ENCODE measurements at places on chromosomes 2 and 18. TPM values are rescaled to one million over a fixed set of nuclear protein-coding genes. Genes with fewer than 3 reads are reported as not detected.

PFN4 gene
- total RNA-seq = not detected

CNGA3 gene
- under 0.01 TPM for total RNA-seq

ANKRD62 gene
- total RNA-seq = not detected

CHAC2 gene
- total RNA-seq = 2.2 TPM

RAB27B gene
- total RNA-seq = 1.3 TPM

DPP4 gene
- 42.1 TPM for total RNA-seq

SPATA3 gene
- total RNA-seq = not detected

UBXN2A gene
- total RNA-seq = 5.0 TPM

CCL20 gene
- total RNA-seq = not detected

CROCC2 gene
- 0.12 TPM for total RNA-seq

EMX1 gene
- not detected for total RNA-seq

FAM161A gene
- 1.9 TPM for total RNA-seq

NLRC4 gene
- not detected for total RNA-seq

UGT1A10 gene
- total RNA-seq = not detected

SCYGR8 gene
- total RNA-seq = not detected

OTX1 gene
- 0.12 TPM for total RNA-seq

OBSL1 gene
- total RNA-seq = 84.6 TPM

RNF144A gene
- total RNA-seq = 1.7 TPM

TUBA3D gene
- not detected for total RNA-seq

ASB18 gene
- not detected for total RNA-seq

CRYGB gene
- total RNA-seq = not detected

AMER3 gene
- not detected for total RNA-seq

DSC3 gene
- total RNA-seq = 0.38 TPM

GCA gene
- 6.1 TPM for total RNA-seq

MPP4 gene
- 1.4 TPM for total RNA-seq

ABCG8 gene
- total RNA-seq = not detected

TUBA3E gene
- total RNA-seq = not detected

DHRS9 gene
- not detected for total RNA-seq

SERPINB10 gene
- not detected for total RNA-seq

ACTG2 gene
- 0.35 TPM for total RNA-seq

MITD1 gene
- 28.9 TPM for total RNA-seq

ACMSD gene
- total RNA-seq = not detected

OTOS gene
- total RNA-seq = not detected

GDF7 gene
- under 0.01 TPM for total RNA-seq

FBXO36 gene
- total RNA-seq = 1.4 TPM

ANKRD44 gene
- total RNA-seq = 19.0 TPM

CLEC4F gene
- total RNA-seq = not detected

TMEM247 gene
- total RNA-seq = not detected

CTLA4 gene
- total RNA-seq = not detected

MBP gene
- total RNA-seq = 28.9 TPM

KCNG2 gene
- total RNA-seq = 0.12 TPM

ZNF892 gene
- 2.3 TPM for total RNA-seq

MAB21L4 gene
- total RNA-seq = not detected

HK2 gene
- 30.7 TPM for total RNA-seq

EMILIN1 gene
- total RNA-seq = 319 TPM

EVX2 gene
- not detected for total RNA-seq

COL4A4 gene
- 6.8 TPM for total RNA-seq

DNAJC5G gene
- not detected for total RNA-seq

PID1 gene
- total RNA-seq = 11.4 TPM

All from smooth muscle cell of the coronary artery (primary cell).